ENCODE measurements at places on chromosomes 13 and 19.

- DNase-seq: no peak
These were observed 51.8 kb downstream of the CRTC1 start for GRCh38 chr19:18735324-18735723.

- peak; percentile 66 for DNase-seq
These were observed 10.6 kb downstream of the REXO1 start for GRCh38 chr19:1837625-1838105.

GRCh38 chr19:41541990-41542584 is 33.9 kb upstream of the CEACAM21 start:
- DNase-seq: peak; percentile 70

DNA sequence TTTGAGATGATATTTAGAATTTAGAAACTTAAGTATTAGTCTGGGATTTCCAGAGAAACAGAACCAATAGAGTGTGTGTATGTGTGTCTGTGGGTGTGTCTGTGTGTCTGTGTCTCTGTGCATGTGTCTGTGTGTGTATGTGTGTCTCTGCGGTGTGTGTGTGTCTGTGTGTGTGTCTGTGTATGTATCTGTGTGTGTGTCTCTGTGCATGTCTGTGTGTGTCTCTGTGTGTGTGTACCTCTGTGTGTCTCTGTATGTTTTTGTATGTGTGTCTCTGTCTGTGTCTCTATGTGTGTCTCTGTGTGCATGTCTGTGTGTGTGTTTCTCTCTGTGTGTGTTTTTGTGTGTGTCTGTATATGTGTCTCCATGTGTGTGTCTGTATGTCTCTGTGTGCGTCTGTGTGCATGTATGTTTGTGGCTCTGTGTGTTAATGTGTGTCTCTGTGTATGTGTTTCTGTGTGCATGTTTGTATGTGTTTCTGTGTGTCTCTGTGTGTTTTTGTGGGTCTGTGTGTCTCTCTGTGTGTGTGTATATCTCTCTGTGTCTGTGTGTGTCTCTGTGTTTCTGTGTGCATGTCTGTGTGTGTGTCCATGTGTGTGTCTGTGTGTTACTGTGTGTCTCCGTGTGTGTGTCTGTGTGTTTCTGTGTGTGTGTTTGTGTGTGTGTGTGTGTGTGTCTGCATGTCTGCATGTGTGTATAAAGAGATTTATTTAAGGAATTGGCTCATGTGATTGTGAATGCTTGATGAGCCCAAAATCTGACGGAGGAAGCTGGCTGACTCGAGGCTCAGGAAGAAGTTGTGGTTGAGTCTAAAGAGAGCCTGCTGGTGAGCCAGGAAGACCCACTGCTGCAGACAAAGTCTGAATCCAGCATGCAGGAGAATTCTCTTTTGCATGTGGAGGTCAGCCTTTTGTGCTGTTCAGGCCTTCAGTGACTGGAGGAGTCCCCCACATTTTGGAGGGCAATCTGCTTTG is 22.2 kb downstream of the GPR42 start:
- no peak for DNase-seq

- no peak for DNase-seq
These were observed 290.2 kb downstream of the ZNF536 start for GRCh38 chr19:30662211-30662861.

DNA sequence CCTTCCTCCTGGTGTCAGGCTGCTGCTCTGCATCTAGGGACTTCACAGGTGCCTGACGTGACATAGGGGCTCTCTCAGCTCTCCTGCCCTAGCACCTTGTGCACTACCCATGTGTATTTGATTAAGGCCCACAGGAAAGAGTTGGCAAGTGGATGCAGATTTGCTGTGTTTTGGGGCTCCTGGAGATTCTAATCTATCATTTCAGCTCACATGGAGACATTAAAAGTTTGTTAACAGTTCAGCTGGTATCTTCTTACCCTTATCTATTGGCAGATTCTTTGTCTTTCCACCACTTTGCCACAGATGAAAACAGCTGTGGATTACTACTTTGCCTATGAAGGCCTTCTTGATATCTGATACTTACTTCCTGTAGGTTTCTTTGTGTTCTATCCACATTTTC is 41.9 kb downstream of the WASF3 start:
- DNase-seq: no peak

DNA sequence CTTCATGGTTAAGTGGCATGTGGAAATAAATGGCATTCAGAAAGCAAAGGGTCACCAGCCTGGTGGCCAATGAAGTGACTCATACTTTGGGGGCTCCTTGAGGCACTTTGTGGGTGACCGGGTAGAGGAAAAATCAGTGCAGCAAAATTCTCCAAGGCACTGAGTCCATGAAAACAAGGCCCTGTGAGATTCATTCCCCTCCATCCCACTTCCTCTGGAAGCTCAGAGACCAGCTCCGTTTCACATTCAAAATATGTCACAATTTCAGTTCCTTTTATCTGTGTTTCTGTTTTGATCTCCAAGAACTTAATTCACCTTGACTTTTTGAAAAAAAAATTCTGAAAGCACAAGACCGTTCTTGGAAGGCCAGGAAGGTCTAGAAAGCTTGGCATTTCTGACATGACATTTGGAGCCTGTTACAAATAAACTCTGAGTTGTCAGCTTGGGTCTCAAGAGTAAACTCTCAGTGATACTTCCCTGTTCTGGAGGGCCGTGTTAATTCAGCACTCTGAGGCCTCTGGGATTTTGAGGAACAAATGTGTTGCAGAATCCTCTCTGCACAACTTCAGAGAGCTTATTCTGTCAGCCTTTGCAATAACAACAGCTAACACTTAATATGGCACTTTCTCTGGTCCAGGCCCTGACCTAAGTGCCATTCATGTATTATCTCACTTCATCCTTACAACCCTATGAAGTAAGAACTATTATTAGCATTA is 6.8 kb downstream of the CYSLTR2 start:
- no peak for DNase-seq

DNA sequence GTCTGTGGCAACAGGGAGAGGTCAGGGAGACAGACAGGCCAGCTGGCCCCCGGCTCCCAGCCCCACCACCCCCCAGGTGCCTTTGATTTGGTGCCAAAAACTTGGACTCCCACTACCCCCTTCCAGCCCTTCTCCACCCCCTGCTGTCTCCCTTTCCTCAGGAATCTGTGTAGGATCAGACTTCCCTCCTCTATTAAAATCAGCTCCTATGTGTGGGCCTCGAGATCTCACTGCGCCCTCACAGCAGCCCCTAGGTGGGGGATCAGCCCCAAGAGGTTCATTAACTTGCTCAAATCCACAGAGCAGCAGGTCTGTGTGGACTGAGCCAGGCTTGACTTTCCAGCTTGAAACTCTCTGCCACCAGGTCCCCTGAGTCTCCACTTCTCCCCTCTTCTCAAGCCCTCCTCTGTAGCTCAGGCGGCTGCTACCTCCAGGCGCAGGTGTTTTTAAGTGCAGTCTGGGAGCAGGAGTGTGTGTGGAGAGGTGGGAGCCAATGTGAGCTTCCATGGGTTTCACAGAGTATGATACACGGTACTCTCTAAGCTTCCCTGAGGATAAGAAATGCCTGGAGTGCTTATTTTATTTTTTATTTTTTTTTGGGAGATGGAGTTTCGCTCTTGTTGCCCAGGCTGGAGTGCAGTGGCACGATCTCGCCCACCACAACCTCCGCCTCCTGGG is 1.7 kb downstream of the GAPDHS start:
- DNase-seq: no peak

GRCh38 chr13:50676602-50677001 is 166.9 kb downstream of the DLEU7 start:
- DNase-seq: no peak

GRCh38 chr19:38434549-38435051 is 1.1 kb downstream of the RYR1 start:
- DNase-seq: no peak

DNA sequence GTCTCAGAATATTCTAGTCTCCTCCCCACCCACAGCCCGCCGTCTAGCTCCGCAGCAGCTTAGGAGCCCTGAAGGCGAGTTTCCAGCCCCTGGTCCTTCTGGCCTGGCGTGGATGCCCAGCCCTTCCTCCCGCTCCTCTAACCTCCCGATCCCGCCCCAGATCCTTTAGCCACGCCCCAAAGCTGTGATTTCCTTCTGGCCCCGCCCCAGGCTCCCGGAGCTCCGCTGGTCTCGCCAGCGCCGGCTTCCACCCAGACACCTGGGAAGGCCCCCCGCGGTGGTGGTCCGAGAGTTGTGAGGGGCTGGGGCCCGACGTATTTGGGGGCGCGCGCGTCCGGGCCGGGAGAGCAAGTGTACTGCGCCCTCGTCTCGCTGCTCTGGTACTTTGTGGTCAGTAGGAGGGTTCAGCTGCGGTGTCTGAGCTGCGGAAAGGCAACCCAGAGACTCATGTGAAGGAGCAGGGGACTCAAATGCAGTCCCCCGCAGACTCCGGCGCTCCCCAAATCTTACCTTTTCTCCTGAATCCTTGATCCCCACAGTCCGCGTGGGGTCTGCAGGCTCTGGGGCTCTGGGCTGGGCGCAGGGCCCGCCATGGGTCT is at the start of gene CGB7:
Gene CGB7 (minus strand): TSS at position 114 of the 599 bp plus-strand sequence. CDS start 2,374 bp downstream, outside the sequence.
- DNase-seq: peak; percentile 36

DNA sequence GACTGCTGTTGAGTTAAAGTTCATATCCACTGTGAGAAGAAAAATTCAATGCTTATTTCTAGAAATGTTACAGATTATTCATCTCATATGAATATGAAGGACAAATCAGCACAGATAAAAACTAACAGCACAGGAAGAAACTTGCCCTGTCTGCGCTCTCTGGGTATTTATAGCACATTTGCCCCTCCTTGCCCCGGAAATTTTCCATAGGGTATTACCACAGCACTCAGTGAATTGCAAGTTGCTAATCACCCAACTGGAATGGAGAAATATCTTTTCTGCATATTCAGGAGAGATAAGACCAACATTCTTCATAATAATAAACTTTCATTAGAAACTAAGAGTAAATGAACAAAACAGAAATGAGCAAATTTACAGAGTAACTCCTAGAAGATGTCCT is 318.0 kb upstream of the KLF12 start:
- DNase-seq: no peak

- no peak for DNase-seq
These were observed at the start of gene DZIP1 for GRCh38 chr13:95644601-95645052. DZIP1 (minus strand) TSS chr13:95644706; CDS start chr13:95642029, 2,677 bp downstream.

GRCh38 chr19:42134535-42135070 is 2.4 kb upstream of the POU2F2 start:
- DNase-seq: no peak

- DNase-seq: no peak
These were observed 119.3 kb downstream of the COL4A1 start for GRCh38 chr13:110187641-110188161.

DNA sequence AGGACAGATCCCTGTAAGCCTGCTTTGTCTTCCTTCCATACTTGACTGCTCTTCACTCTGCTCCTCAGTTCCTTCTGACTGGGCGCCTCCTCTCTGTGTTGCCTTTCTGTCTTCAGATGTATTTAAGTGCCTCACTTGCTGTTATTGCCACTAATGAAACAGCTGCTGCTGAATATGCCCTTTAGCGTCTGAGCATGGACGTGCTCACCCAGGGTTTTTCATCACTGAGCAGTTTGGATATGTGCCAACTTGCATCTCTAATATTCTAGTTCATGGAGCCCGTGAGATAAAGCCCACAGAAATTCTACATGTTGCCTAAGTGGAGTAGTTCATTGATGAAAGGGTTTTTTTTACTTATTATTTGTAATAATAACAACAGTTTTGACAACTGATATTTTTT is 198.2 kb downstream of the MYO16 start:
- DNase-seq: no peak
